ENCODE measurements at places on chromosomes 1 and 21.

DNA sequence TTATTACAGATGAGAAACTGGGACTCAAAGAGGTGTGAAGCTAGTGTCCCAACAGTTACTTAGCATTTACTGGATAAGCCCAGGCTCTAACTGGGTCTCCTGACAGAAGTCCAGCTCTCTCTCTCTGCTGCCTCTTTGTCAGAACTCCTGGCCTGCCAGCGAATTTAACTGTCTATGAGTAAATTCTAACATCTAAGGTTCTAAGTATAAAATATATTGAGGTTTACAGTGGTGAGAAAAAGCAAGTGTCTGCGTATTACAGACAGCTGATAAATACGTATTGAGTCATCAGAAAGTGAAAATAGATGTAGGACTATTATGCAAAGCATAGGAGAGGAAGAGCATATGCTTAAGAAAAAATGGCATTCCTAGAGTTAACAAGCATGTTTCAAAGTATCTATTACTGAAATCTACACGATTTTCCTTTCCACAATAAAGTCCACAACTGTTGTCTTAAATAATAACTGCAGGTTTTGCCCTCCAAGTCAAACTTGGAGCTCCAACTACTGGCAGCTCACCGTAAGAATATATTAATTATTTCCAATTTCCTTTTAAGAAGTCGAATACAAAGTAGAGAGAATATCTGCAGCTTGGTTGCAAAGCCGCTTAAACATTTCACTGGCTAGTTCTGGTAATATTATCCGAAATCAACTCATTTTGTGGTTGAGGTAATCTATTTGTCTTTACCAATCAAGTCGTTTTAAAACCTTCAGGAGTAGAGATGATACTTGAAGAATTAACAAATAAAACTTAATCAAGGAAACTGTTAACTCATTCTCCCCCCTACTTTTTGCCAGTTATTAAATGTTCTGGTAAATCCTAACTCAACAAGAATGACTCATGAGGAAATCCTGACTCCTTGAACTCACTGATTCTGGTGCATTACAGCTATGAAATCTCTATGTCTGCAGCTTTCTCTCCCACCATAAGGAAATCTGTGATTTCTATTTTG, 1.4 kb upstream of the RGS2 start:
- DNase-seq = no peak

GRCh38 chr1:14404862-14405301, 193.6 kb upstream of the KAZN start:
- DNase-seq = no peak

GRCh38 chr1:219477861-219478260, 135.0 kb downstream of the ZC3H11B start:
- no peak for DNase-seq

GRCh38 chr1:115429884-115430283, 91.8 kb upstream of the NGF start:
- DNase-seq = no peak

- DNase-seq = no peak
Observed at GRCh38 chr1:83500987-83501591, 497.8 kb downstream of the TTLL7 start.

- no peak for DNase-seq
Observed at GRCh38 chr1:184892116-184892515, 82.2 kb downstream of the NIBAN1 start.

GRCh38 chr1:6956488-6957159, 171.4 kb downstream of the CAMTA1 start:
- DNase-seq = no peak

- DNase-seq = no peak
Observed at GRCh38 chr1:7943251-7943650, 2.6 kb upstream of the TNFRSF9 start.

Data from KG1 (cell line).